Esophagus muscularis mucosa (tissue), 4 donors: ENCODE measurements at places on chromosomes 5 and 9.

DNA sequence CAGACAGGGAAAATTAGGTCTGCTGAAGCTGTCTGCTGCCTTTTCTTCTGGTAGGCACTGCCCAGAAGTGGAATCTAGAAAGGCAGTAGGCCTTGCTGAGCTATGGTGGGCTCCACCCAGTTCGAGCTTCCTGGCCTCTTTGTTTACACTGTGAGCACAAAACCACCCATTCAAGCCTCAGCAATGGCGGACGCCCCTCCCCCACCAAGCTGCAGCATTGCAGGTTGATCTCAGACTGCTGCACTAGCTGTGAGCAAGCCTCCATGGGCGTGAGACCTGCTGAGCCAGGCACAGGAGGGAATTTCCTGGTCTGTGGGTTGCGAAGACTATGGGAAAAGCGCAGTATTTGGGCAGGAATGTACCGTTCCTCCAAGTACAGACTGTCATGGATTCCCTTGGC lies 18.5 kb downstream of the AGTPBP1 start:
- no peak for DNase-seq
- no peak overlapping the region for H3K4me3 ChIP-seq
- H3K36me3 ChIP-seq: peaks cover 9% of the 10 kb centered on the region

GRCh38 chr5:138725153-138725817 lies 27.9 kb upstream of the CTNNA1 start:
- H3K27ac ChIP-seq: peak overlapping the region; percentile 83
- no peaks in the 10 kb centered on the region for H3K27me3 ChIP-seq
- no peaks in the 10 kb centered on the region for H3K36me3 ChIP-seq
- peak overlapping the region; percentile 22 for H3K4me3 ChIP-seq
- peaks cover 24% of the 10 kb centered on the region for H3K4me1 ChIP-seq

GRCh38 chr9:34898846-34899245 lies 59.2 kb upstream of the PHF24 start:
- no peaks in the 10 kb centered on the region for H3K36me3 ChIP-seq
- peak; percentile 47 for DNase-seq
- H3K27me3 ChIP-seq: no peaks in the 10 kb centered on the region
- no peak overlapping the region for H3K4me3 ChIP-seq
- H3K27ac ChIP-seq: no peak overlapping the region
- no peaks in the 10 kb centered on the region for H3K4me1 ChIP-seq

- no peaks in the 10 kb centered on the region for H3K36me3 ChIP-seq
- no peak for DNase-seq
- no peak overlapping the region for H3K4me3 ChIP-seq
These were observed 28.1 kb downstream of the ANKRD33B start for GRCh38 chr5:10591966-10592365.

DNA sequence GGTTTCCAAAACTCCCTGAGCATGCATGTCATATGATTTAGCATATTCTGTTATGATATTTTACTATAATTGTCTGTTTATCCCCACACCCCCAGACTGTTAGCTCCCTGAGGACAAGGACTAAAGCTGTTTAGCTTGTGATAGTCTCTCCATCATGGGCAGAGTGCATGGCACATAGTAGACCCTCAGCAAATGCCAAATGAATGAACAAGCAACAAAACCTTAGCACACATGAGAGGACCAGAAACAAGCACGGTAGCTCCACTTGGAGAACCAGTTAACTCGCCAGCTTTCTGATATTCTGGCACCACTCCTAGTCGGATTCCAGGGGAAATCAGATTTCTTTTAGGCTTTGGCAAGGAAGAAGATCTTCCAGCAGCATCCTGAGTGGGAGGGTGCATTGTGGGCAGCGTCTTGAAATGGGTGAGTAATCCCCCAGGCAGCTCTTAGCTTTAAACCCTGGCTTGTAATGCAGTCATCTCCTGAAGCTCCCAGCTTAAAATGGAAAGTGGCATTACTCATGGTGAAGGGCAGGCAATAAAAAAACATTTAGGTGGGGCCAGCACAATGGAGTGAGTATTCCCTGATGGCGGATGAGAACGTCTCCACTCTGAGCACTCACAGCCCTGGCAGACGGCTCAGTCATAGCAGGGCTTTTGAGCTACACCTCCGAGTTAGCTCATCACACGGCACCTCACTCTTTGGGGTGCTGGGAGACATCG lies 41.1 kb downstream of the FGF1 start:
- H3K27me3 ChIP-seq: no peaks in the 10 kb centered on the region
- no peak overlapping the region for H3K4me3 ChIP-seq
- H3K27ac ChIP-seq: peak overlapping the region; percentile 64
- peak; percentile 92 for DNase-seq
- H3K4me1 ChIP-seq: peaks cover 11% of the 10 kb centered on the region

DNA sequence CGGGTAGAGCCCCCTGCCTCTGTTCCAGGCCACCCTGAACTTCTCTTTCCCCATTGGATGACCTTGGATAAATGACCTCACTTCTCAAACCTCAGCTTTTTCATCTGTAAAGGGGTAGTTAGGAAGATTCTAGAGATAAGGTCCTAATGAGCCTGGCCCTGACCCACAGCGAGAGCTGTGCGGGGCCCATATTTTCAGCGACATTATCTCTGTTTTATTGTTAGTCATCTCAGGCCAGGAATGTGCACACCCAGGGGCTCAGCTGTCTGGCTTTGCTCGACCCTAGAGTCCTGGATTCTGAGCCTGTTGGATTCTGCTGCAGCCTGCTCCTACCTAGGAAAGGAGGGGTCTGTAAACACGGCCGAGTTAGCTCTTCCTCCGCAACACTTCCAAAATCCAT lies 81.2 kb upstream of the LMX1B start:
- no peak for DNase-seq
- peaks cover 14% of the 10 kb centered on the region for H3K4me1 ChIP-seq
- H3K27ac ChIP-seq: peak overlapping the region; percentile 10
- no peaks in the 10 kb centered on the region for H3K36me3 ChIP-seq

DNA sequence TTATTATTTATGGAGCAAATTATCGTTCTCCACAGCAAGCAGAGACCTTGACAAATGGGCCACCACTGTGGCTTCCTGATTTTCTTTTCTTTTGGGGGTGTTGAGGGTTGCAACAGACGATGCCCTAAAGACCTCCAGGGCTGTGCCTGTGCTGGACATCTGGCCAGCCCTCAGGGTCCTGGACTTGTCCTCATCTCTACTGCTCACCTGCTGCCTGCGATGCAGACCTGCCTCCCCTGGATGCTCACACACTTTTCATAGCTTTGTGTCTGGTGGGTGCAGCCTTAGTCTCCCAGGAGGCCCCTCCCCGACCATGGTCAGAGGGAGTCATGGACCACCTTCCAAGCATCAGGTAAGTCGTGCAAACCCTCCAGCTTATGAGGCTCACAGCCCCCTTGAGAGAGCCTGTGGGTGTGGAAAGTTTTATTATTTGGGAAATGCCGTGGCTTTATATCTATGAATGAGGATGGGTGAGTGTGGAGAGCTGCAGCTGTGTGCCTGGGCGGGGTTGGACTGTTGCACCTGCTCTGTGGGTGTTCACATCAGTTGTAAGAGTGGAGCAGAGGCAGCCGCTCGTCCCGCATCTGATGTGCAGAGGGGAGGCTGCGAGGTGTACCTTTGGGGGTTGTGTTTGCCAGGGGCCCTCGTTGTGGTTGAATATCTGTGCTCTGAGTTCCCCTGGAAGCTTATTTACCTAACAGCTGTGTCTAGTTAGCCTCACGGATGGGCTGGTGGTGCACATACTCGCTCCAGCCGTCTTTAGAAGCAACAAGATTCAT lies 126.3 kb upstream of the IRX4 start:
- no peak overlapping the region for H3K27ac ChIP-seq
- H3K4me1 ChIP-seq: peaks cover 5% of the 10 kb centered on the region

- no peaks in the 10 kb centered on the region for H3K27me3 ChIP-seq
- H3K4me1 ChIP-seq: peaks cover 19% of the 10 kb centered on the region
- no peak overlapping the region for H3K27ac ChIP-seq
- no peak overlapping the region for H3K4me3 ChIP-seq
- no peaks in the 10 kb centered on the region for H3K36me3 ChIP-seq
These were observed 39.2 kb downstream of the SHC3 start for GRCh38 chr9:89139455-89139854.

GRCh38 chr5:180411948-180412347 lies 58.8 kb upstream of the GFPT2 start:
- no peaks in the 10 kb centered on the region for H3K36me3 ChIP-seq
- no peak overlapping the region for H3K27ac ChIP-seq
- H3K4me3 ChIP-seq: no peak overlapping the region
- no peak for DNase-seq
- no peaks in the 10 kb centered on the region for H3K27me3 ChIP-seq
- no peaks in the 10 kb centered on the region for H3K4me1 ChIP-seq

DNA sequence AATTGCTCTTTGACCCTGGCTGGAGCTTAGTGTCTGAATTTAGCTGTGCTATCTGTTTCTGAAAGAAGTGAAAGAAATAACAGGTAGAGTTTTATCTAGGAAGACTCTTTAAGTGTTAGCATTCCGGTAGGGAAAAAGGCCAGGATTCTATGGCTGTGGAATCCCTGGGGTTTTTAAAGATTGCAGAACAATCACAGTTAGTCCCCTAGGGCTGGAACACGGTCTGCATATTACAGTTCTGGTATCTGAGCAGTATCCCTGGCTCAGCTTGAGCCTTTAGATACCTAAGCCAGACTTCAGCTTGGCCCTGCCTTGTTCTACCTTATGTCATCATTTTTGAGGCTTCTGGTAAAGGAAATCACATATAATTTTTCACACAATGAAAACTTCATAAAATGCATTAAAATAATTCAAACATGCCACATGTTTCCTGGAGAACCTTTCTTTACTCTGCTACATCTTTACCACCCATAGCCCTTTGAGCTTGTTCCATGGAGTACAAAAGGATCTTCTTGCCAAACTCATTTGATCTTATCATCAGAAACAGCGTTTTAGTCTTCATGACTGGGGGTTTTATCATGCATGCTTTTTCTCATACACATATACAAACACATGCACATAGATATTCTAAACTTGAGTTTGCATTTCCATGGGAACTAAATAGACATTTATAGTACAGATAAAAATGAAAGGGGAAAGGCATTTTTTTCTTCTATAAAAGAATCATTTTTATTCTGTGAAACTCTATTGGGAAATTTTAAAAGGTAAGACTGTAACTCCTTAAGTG lies 410.8 kb downstream of the CETN3 start:
- no peak overlapping the region for H3K27ac ChIP-seq
- H3K27me3 ChIP-seq: no peaks in the 10 kb centered on the region
- no peak for DNase-seq
- no peaks in the 10 kb centered on the region for H3K4me1 ChIP-seq

DNA sequence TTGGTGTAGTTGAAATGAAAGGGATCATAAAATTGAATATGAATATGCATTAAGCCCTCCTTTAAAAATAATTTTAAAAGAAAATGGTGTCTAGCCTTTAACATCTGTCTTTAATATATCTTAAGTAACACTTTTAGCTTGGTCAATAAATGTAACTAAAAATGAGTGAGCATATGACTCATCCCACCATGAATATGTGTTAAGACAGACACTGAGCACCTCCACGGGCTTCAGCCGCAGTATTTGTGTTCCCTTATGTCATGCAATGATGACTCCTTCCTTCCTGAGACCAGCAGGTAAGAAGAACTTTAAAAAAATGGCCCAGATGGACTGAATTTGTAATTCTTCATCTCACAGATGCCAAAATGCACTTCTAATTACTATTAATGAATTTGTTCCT lies 563.2 kb downstream of the NR2F1-AS1 start:
- no peak overlapping the region for H3K27ac ChIP-seq
- no peaks in the 10 kb centered on the region for H3K36me3 ChIP-seq
- no peak overlapping the region for H3K4me3 ChIP-seq
- H3K27me3 ChIP-seq: no peaks in the 10 kb centered on the region

DNA sequence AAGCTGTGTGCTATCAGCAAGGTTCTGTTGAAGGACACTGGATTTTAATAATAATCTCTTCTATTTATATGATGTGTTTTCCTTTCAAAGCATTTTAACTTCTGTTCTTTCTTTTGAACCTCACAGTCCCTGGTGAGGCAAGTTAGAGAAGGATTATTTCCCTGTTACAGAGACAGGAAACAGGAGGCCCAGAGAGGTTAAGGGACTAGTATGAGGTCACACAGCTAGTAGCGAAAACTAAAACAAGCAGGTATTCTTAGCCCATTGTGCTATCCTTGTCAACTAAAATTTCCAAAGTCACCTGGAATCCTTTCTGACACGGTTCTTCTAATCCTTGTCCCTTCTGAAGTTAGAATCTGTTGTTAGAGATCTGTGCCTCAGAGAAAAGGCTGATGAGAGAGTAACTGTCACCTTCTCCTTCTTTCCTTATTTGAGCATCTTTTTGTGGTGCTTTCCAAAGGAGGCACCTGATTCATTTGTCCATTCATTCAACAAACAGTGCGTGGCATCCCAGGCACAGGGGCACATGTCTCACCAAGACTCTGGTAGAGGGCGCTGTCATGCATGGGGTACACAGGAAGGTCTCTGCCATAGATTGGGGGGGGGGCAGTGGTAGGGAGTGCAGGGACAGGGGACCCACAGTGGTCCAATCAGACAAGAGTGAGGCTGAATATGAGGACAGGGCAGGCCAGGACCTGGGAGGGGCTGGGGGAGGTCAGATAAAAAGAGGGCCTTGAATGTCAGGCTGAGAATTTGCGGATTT lies 61.5 kb downstream of the CRB2 start:
- no peak overlapping the region for H3K4me3 ChIP-seq
- H3K27me3 ChIP-seq: no peaks in the 10 kb centered on the region
- DNase-seq: no peak

DNA sequence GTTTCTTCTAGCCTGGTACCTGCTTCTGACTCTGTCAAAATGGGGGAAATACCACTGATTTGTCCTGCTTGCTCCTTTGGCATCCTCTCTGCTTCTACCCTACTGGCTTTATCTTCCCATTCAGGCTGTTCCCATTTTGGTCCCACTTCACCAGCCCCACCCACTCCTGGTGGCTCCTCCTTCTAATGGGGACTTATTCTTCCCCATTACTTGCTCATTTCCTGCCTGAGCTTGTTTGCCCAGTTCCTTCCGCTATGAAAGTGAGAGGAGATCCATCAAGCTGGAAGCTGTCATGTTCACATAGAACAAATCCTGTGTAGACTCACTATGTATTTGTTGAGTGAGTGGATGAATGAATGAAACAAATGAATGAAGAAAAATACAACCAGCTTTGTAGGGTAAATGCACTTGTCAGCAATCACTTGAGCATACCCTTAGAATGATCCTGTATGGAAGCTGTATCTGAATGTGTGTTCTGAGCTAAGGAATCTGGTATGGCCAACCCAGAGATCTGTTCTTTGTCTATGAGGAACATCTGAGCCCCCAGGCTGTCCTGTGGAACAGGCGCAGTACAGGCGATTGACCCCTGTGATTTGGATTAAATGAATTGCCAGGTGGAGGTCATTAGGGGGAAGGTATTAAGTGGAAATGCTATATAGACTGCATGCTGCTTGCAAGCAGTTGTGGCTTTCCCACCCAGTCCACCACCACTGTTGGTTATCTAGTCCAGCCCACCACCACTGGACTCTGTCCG lies 89.5 kb downstream of the APBA1 start:
- H3K27me3 ChIP-seq: no peaks in the 10 kb centered on the region
- no peaks in the 10 kb centered on the region for H3K36me3 ChIP-seq
- DNase-seq: no peak
- no peak overlapping the region for H3K4me3 ChIP-seq
- no peaks in the 10 kb centered on the region for H3K4me1 ChIP-seq
- H3K27ac ChIP-seq: no peak overlapping the region

GRCh38 chr5:115322729-115323128 lies 26.3 kb upstream of the CCDC112 start:
- no peaks in the 10 kb centered on the region for H3K27me3 ChIP-seq
- H3K4me1 ChIP-seq: no peaks in the 10 kb centered on the region
- DNase-seq: no peak
- no peak overlapping the region for H3K27ac ChIP-seq
- no peaks in the 10 kb centered on the region for H3K36me3 ChIP-seq

- H3K36me3 ChIP-seq: no peaks in the 10 kb centered on the region
- no peak for DNase-seq
- H3K27ac ChIP-seq: peak overlapping the region; percentile 57
These were observed 57.5 kb downstream of the DAB2IP start for GRCh38 chr9:121708768-121709488.
